ENCODE measurements at places on chromosomes 2 and 18.

GRCh38 chr2:207318181-207318628, 152.5 kb upstream of the KLF7 start:
- no peak for DNase-seq

DNA sequence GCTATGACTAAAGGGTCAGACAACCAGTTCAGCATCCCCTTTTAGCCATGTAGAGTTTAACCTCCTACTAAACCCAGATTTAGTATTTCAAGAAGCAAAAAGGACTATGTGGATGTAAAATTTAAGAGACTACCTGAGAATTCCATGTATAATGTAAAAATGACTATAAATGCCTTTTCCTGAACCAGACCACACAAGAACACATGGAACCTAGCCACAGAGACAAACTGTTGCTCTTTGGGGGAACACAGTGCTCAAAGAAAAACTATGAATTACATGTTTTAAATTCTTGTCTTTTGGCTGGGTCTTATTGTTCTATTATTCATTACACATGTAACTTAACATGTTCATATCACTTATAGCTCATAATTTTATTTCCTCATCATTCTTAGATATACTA, 192.8 kb downstream of the DNER start:
- no peak for DNase-seq

DNA sequence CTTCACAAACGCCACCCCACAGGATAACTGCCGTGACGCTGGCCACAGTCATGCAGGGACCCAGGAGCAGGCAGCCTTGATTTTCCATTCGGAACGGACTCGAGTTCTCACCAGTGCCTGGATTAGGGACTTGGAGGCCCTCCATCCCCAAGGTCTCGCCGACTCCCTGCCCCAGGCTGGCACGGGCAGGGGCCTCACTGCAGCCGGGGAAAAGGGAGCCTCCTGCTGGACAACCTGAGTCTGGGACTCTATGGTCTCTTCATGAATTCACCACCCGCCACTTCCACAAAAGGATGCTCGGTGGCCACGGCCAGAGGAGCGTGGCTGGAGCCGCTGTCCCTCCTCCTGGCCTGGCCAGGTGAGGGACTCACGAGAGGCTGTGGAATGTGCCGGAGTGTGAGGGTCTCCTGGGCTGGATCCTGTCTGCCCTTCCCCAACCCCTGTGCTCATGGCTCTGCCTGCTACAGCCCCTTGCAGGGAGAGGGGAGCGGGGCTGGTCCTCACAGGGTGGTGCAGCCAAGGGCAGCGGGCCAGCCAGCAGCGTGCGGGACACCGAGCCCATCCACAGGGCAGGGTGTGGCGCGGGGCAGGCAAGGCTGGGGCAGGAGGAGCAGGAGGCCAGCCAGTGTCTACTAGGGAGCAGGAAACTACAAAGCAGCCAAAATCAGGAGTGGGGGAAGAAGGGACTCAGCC, 42.3 kb downstream of the AQP12A start:
- no peak for DNase-seq

DNA sequence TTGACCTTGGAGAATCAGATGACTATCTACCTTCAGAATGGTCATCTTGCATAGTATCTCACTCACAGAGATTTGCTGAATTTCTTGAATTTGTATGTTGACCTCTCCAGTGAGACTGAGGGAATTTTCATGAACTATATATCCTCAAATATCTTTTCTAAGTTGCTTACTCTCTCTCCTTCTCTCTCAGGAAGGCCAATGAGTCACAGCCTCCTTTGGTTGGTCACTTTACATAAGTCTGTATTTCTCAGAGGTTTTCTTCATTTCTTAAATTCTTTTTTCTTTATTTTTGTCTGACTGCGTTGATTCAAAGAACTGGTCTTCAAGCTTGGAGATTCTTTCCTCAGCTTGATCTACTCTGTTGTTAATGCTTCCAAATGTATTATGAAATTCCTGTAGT, 51.7 kb downstream of the VIT start:
- DNase-seq: no peak

DNA sequence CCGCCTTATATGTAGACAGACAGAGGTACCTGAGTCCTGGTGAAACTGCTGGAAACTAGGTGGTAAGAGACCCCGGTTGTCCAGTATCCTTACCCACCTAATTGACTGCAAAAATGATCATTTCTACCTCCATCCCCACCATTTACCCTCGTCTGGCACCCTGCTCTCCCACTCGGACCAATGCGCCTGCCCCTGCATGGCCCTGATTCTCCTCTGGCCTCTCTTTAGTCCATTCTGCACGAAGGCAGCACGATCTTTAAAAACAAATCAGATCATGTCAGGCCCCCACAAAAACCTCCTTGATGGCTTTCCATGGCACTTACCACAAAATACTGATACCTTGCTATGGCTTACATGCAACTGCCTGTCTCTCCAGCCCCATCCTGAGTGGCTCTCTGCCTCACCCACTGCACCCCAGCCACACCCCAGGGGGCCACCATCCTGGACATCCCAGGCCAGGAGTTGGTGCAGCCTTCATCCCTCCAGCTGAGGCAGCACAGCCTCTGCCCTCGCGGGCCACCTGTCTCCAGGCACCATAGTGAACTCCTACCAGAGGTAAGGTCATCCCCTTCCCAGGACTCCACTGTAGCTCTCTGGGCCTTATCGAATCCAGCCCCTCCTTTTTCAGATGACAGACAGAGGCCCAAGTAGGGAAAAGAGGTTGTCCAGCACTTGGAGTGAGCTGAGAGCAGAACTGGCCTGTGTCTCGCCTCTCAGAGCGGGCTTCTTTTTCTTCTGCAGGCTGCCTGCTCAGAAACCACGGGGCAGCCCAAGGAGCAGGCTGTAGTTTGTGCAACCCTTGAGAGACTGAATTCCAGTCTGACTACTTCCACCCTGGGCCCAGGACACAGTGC, 12.3 kb upstream of the CIB4 start:
- DNase-seq: no peak

- DNase-seq: peak; percentile 45
These were observed 1.2 kb upstream of the UGT1A5 start for GRCh38 chr2:233711312-233712008.

GRCh38 chr2:43224131-43224570, 2.3 kb downstream of the ZFP36L2 start:
- DNase-seq: peak; percentile 58

DNA sequence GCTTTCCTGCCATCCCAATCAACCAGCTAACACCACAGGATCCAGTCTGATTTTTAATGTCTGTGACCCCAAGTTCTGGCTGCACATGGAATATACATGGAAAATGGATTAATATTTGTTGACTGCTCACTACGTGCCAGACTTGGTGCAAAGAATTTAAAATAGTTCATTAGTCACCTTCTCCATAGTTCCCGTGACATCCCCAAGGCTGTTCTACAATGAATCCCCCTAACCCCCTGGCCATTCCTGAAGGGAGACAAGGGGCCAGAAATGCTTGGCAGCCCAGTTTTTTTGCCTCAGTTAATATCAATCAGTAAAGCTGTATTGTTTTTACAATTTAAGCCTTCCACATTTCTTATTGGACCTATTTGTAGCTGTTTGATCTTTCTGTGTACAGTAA, 71.0 kb upstream of the ST3GAL5 start:
- no peak for DNase-seq

DNA sequence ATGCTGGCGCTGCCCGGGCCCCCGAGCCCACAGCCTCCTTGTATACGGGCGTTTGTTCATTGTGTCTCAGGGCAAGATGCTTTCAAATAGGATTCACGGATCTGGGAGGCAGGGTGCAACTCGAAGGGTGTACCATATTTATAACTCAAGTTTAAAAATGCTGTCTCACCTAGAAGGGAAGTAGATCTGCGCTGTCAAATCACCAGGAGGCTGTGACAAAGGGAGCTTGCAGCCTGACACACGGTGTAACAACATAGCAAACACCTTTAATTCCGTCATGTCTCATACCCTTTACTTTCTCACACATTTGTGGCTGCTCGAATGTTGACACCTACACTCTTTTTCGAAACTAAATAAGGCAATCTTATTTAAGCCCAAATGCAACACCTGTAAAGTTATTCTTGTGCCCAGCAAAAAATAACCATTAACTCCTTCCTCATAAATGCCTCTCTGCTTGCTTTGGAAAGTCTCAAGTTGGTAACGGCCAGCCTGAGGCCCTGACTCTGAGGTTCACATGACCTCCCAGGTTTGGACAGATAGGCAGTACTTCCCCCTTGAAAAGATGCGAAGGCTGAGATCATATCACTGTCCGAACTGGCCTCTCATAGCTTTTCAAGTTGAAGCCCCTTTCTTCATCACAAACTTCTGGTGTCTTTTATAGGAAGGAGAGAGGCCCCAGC, 11.6 kb downstream of the ZEB2 start:
- DNase-seq: no peak

DNA sequence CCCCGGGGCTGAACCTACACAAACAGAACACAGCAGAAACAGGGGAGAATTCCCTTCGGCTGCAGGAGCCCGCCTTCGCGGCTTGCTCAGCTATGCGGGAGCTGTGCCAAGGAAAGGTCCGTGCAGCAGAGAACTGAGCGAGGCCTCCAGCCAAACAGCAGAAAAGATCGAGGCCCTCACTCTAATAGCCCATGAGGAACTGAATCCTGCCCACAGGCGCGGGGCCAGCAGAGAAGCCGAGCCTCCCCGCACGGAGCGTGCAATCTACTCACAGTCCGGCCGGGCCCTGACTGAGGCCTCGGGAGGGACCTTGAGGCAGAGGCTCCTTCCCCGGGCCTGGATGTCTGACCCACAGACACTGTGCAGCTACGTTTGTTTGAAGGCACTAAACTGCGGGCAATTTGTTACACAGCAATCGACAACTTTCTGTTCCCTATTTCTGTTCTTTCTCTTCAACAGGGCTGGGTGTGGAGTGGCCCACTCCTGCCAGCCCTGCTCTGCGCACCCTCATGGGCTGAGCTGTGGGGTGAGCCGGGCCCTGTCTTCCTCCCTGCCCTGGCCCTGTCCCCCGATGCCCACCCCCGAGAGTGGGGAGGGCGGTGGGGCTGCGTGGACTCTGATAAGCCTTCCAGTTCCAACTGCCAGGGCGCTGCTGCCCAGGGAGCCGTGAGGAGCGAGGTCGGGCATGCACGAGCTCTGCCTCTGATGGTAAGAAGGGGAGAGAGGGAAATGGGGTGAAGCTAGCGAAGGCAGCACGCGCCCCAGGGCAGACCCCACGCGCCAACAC, 13.7 kb downstream of the HES6 start:
- no peak for DNase-seq

GRCh38 chr2:20198001-20198400, 26.9 kb downstream of the SDC1 start:
- DNase-seq: no peak

GRCh38 chr2:188028739-188029138, 262.9 kb upstream of the GULP1 start:
- DNase-seq: no peak

GRCh38 chr18:10086458-10087210, 172.8 kb downstream of the VAPA start:
- DNase-seq: no peak

GRCh38 chr2:191066197-191066918, 52.4 kb upstream of the STAT1 start:
- DNase-seq: no peak

- no peak for DNase-seq
These were observed 151.8 kb upstream of the UNC80 start for GRCh38 chr2:209619782-209620181.

GRCh38 chr2:61326423-61326822, 144.5 kb downstream of the USP34 start:
- DNase-seq: no peak

GRCh38 chr2:20781656-20782265, 41.1 kb downstream of the LDAH start:
- no peak for DNase-seq

DNA sequence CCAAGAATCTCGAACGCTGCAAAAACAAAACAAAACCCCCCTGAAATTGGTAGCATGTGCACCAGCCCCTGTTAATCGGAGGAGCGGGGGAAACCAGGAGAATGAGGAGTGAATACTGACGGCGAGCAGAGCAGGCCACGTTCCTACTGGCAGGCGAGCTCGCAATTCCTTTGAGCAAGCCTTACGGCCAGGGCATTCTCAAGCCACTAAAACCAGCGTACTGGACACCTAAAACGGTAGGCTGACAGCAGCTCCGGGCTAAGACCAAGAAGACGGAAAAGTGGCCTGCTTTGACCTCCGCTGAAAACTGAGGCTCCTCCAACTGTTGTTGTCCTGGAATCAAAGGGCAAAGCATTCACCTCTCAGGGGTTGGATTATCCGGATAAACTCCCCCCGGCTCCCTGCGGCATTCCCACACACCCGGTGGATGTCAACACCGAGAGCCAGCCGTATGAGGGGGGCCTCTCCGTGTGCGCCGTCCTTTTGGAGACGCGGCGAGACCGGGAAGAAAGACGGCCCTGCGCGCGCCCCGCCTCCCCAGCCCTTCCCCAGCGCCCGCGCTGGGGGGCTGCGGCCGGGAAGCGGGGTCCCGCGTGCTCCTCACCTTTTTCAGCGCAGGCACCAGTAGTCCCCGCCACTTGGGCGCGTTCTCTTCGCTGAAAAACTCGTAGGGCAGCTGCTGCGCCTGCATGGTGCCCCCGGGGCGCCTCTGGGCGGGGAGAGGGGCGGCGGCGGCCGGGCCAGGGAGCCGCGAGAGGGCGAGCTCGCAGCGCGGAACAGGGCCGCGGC, 925 bp downstream of the SOS1 start:
- DNase-seq: peak; percentile 30

GRCh38 chr18:55346961-55347740, 240.8 kb downstream of the TCF4 start:
- no peak for DNase-seq

GRCh38 chr2:239763433-239764097, 261.6 kb downstream of the NDUFA10 start:
- DNase-seq: no peak

DNA sequence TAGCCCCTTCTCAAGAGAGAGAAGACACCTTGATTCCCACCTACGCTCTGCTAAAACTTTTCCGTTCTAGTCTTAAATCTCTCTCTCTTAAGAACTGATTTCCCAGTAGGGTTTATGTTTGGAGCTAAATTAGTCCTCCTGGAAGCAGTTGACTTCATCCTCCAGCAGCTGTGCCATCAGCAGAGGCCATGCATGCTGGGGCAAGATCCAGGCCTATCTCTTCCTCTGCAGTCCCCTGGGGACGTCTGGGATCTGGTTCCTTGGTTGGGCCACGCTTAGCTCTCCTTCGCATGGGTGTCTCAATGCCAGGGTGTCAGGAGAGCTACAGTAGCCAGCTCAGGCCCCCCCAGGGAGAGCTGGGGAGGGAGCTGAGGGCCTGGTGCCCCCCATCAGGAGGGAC, 49.7 kb downstream of the HPCAL1 start:
- DNase-seq: no peak

GRCh38 chr2:240360645-240361475, 74.6 kb upstream of the GPC1 start:
- no peak for DNase-seq

- no peak for DNase-seq
These were observed 65.3 kb upstream of the DTNB start for GRCh38 chr2:25738383-25739343.

GRCh38 chr2:226078666-226079065, 679.2 kb downstream of the NYAP2 start:
- no peak for DNase-seq

GRCh38 chr2:239688122-239688681, 287.4 kb upstream of the HDAC4 start:
- no peak for DNase-seq

GRCh38 chr2:9820020-9820973, 23.0 kb upstream of the TAF1B start:
- no peak for DNase-seq
